ENCODE measurements at places on chromosomes 7 and 10. TPM values are rescaled to one million over a fixed set of nuclear protein-coding genes. Genes with fewer than 3 reads are reported as not detected.

DNA sequence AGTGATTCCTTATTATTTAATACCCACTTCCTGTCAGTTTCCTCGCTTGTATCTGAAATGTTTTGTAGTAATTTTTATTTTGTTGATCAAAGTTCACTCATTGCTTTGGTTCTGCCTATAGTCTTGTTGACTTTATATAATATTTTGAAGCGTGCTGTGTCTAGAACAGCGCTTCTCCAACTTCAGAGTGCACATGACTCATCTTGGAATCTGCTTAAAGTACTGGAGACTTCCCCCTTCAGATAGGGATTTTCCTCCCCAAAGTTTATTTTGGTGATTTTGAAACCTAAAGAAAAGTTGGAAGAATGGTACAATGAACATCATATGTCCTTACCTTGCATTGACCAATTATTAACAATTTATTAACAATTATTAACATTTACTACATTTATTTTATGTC, 5.8 kb downstream of the COMTD1 start:
- H3K27me3 ChIP-seq = no peaks in the 10 kb centered on the region
- peaks cover 57% of the 10 kb centered on the region for H3K36me3 ChIP-seq
- no peak for DNase-seq
- peaks cover 24% of the 10 kb centered on the region for H3K4me1 ChIP-seq
- no peak overlapping the region for H3K27ac ChIP-seq

GRCh38 chr7:102191556-102192379, 94.9 kb upstream of the SH2B2 start:
- peaks cover 12% of the 10 kb centered on the region for H3K36me3 ChIP-seq
- H3K4me3 ChIP-seq = no peak overlapping the region
- H3K27ac ChIP-seq = no peak overlapping the region
- no peak for DNase-seq

DNA sequence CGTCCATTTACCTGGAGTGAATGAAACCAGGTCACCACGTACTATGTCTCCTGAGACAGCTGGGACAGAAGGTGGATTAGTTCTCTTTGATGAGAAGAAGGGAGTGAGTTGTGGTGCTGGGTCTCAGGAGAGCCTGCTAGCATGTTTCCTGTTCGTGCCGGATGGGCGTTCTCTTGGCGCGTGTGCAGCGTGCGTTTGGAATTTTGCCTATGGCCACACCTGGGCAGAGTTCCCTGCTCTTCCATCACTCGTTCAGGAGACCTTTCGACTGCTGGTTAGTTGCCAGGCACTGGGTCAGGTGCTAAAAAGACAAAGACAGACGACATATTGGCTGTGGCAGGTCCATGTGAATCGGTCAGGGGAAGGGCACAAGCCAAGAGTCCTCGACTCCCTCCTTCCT, 90.3 kb downstream of the TRRAP start:
- no peak overlapping the region for H3K27ac ChIP-seq
- no peaks in the 10 kb centered on the region for H3K27me3 ChIP-seq
- H3K4me3 ChIP-seq = no peak overlapping the region
- H3K36me3 ChIP-seq = peaks cover 73% of the 10 kb centered on the region
- H3K4me1 ChIP-seq = no peaks in the 10 kb centered on the region

C10orf105 gene
- 0.48 TPM for total RNA-seq

- H3K4me3 ChIP-seq = no peak overlapping the region
- H3K27me3 ChIP-seq = no peaks in the 10 kb centered on the region
Observed at GRCh38 chr7:31518766-31519165, 4.9 kb downstream of the ITPRID1 start.

DNA sequence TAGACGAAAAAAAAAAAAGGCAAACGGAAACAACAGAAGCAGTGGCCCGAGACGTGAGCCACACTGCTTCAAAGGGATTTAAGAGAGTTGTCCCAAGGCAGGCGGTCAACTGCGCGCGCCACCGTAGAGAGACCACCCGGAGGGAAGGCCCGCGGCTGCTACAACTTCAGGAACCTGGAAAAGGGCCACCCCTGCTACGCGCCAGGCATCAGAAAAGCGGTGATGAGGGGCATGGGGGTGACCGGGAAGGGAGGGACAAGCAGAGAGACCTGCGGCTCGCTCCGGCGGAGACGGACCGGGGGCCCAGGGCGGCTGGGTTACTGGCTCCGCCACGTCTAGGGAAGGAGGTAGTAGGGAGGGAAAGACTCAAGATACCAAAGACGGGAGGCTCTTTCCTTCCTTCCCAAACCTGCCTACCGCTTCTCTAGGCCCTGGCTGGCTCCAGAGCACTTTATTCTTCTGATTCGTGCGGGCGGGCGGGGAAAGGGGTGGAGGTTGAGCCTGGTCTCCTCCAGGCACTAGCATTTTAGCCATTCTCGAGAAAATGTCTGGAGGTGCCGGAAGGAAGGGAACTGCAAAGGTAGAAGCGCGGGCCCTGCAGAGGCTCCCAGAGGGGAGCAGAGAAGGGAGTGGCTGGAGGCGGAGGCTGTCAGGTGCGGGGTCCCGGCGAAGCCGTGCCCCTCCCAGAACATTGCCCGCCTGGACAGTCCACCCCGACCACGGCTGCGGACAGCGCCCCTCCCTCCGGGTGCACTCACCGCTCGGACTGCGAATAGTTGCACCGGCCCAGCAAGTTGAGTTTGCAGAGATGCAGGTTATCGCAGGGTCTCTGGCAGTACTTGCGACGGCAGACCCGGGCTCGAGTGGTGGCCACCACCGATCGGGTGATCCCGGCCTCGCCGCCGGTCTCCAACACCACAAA, 993 bp downstream of the ZC3HAV1 start:
- H3K36me3 ChIP-seq = no peaks in the 10 kb centered on the region
- no peaks in the 10 kb centered on the region for H3K4me1 ChIP-seq
- no peaks in the 10 kb centered on the region for H3K27me3 ChIP-seq
- H3K27ac ChIP-seq = no peak overlapping the region
- no peak for DNase-seq

RADIL gene
- total RNA-seq = 5.4 TPM

GRCh38 chr7:15577600-15577999, 15.8 kb upstream of the AGMO start:
- no peak overlapping the region for H3K4me3 ChIP-seq
- DNase-seq = no peak
- no peaks in the 10 kb centered on the region for H3K4me1 ChIP-seq
- no peak overlapping the region for H3K27ac ChIP-seq
- no peaks in the 10 kb centered on the region for H3K27me3 ChIP-seq

DNA sequence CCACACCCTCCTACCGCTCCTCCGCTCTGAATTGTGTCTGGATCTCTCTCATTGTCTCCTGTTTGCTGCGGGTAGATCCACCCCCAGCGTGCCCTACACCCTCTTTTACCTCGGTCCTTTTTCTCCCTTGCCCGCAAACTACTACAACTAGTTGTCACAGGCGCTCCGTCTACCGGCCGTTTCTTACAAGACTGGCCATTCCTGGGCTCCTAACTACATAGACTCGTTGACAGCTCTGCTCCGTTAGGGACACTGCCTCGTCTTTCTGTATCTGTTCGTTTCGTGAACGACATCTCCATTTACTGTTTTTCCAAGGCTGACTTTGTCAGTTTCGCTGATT, 786 bp downstream of the TAF3 start:
- peak overlapping the region; percentile 100 for H3K4me3 ChIP-seq
- H3K4me1 ChIP-seq = peaks cover 3% of the 10 kb centered on the region
- no peaks in the 10 kb centered on the region for H3K36me3 ChIP-seq
- no peaks in the 10 kb centered on the region for H3K27me3 ChIP-seq

- H3K4me3 ChIP-seq = no peak overlapping the region
- no peak for DNase-seq
- no peaks in the 10 kb centered on the region for H3K4me1 ChIP-seq
Observed at GRCh38 chr7:16028103-16028502, 341.6 kb upstream of the MEOX2 start.

SMKR1 gene
- total RNA-seq = 1.2 TPM

- no peak overlapping the region for H3K4me3 ChIP-seq
- no peaks in the 10 kb centered on the region for H3K27me3 ChIP-seq
- H3K36me3 ChIP-seq = no peaks in the 10 kb centered on the region
- DNase-seq = no peak
- no peaks in the 10 kb centered on the region for H3K4me1 ChIP-seq
Observed at GRCh38 chr10:17585016-17585415, 32.2 kb downstream of the HACD1 start.

DNA sequence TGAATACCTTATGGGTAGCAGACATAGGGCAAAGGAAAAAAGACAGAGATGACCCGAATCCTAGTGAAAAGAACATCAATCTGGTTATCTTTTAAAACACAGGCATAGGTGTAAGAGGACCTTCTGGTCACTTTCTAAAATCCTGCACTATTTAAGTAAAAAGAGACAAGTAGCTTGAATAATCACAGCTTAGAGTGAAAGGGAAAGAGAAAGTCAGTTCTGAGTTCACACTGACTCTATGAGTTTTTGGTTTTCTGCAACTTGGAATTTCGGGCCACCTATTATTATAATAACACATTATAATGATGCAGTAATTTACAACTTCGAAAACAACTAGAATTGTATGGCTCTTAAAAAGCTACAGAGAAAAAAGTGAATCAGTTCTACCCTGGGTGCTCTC, 247.8 kb downstream of the DOCK4 start:
- H3K36me3 ChIP-seq = no peaks in the 10 kb centered on the region
- no peak overlapping the region for H3K27ac ChIP-seq
- no peaks in the 10 kb centered on the region for H3K4me1 ChIP-seq

DNA sequence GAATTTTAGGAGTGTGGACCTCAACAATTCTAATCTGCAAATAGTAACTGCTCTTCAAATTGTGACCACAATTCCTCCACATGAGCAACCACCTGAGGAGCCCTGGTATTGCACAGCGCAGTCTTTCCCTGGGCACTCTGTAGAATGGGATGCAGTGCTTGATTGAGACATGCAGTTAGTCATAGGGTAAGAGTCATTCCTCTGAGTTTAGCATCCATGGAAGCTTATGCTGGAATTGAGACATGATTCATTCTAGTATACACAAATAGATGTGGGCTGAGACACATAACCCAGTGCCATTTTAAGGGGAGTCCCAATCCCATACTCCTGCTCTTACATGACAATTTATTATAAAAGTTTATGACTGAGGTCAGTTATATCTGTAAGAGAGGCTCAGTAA, 582.3 kb upstream of the CNTNAP2 start:
- H3K27me3 ChIP-seq = no peaks in the 10 kb centered on the region
- H3K27ac ChIP-seq = no peak overlapping the region
- DNase-seq = no peak

DNA sequence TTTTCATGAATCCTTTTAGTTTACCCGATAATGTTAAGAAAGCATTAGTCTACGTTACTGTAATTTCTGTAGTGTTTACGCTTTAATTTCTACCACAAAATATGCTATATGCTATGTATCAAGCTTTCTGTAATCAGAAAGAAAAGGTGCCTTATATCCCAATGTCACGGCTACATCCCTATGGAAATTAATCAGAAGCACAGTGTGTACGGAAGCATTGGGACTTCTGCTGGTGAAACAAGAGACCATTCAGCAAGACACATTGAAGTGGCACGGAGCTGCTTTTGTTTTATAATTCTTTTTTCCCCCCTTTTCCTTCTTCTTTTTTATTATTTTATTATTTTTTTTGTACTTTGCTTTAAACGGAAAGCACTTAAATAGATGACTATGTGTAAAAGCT, 31.2 kb upstream of the SH2B2 start:
- no peak for DNase-seq
- peaks cover 5% of the 10 kb centered on the region for H3K4me1 ChIP-seq
- H3K4me3 ChIP-seq = no peak overlapping the region
- no peak overlapping the region for H3K27ac ChIP-seq

GRCh38 chr10:79178614-79179163, 109.9 kb downstream of the ZMIZ1 start:
- no peak overlapping the region for H3K4me3 ChIP-seq
- H3K27me3 ChIP-seq = no peaks in the 10 kb centered on the region
- DNase-seq = no peak

DNA sequence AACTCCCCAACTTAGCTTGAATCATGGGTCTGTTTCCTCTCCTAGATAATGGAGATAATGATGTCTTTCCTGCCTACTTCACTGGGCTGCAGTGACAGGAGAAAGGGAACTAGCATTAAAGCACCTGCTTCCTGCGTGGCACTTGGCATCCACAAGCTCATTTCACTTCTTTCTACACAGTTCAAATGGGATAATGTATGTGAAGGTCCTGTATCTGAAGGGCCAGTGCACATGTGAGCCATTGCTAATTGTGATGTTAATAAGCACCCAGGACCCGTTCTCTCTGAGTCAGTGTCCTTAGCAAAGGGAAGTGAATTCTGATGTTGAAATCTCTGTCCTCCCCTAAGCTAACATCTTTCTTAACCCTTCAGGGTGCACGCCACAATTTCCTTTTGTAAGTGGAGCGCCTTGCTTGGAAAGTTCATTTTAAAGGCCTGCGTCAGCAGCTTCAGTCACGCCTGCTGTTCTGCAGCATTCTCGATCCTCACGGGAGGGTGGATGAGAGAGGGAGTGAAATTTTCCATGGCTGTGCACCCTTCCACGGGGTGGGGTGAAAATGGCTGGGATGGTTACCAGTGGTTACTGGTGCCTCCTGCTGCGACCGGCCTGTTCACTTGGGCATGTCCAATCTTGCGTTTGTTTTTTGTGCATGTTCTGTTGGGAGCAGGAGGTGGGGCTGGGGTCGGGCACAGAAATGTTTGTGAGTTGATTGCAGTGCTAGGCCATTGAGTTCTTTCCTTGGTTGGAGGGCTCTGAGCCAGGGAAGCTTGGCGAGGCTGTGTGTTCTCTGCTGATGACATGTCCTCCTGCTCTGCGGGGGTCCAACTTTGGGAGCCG, 59.2 kb downstream of the HK1 start:
- no peak for DNase-seq
- H3K4me3 ChIP-seq = no peak overlapping the region
- peaks cover 38% of the 10 kb centered on the region for H3K4me1 ChIP-seq
- no peaks in the 10 kb centered on the region for H3K36me3 ChIP-seq

GRCh38 chr10:58704671-58705141, 192.0 kb downstream of the BICC1 start:
- no peaks in the 10 kb centered on the region for H3K27me3 ChIP-seq
- H3K27ac ChIP-seq = no peak overlapping the region
- no peak overlapping the region for H3K4me3 ChIP-seq

GRCh38 chr10:118243907-118244306, 98.2 kb downstream of the FAM204A start:
- H3K27ac ChIP-seq = no peak overlapping the region
- H3K27me3 ChIP-seq = peaks cover 56% of the 10 kb centered on the region
- no peak overlapping the region for H3K4me3 ChIP-seq
- no peak for DNase-seq
- H3K4me1 ChIP-seq = peaks cover 7% of the 10 kb centered on the region

UNC5B gene
- 31.8 TPM for total RNA-seq

DNA sequence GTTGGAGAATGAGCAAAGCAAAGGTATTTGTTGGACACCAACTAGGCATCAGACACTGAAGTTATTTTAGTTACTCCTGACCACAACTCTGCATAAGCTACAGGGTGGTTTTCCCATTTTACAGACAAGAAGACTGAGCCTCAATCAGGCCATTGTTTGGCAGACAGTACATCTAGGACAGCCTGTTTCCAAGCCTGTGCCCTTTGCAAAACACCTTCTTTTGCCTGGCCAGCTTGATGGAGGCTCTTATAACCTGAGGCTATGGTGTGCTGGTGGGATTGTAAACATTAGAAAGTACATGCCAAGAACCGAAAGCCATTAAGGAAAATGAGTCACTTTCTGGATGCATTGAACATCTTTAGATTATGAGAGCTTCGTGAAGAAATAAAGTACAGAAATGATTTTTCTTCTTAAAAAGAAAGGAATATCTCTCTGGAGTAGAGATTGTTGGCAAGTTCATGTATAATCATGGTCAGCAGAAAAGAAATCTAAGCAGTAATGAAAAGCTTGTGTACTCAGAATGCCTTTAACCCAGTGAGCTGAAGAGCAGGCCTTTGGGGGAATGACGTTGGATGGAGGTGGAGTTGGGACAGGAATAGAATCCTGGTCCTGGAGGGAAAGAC, 140.6 kb downstream of the KIAA1217 start:
- H3K27ac ChIP-seq = no peak overlapping the region
- no peak for DNase-seq
- H3K36me3 ChIP-seq = no peaks in the 10 kb centered on the region
- peaks cover 3% of the 10 kb centered on the region for H3K4me1 ChIP-seq

SFTPA1 gene
- total RNA-seq = not detected

All from H1 (cell line).